Pulmonary artery endothelial cell (primary cell): ENCODE measurements at places on chromosomes 11 and 22. TPM values are rescaled to one million over a fixed set of nuclear protein-coding genes. Genes with fewer than 3 reads are reported as not detected.

DNA sequence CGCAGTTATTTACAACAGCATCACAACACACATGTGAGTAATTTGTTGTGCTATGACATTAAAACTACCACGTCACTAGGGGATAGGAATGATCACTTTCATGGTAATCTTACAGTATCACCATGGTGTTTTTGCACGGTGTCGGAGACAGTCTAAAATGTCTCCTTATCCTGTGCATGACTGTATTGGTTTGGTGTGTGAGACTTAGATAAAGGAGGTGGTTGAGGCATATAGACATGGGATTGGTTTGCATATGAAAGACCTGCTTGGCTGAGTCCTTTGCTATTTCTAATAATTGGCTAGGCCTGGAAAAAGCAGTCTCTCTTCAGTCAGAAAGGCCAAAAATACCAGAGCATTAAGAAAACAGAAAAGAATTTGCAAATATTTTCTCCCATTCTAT, 30.2 kb downstream of the MSANTD4 start:
- DNase-seq: no peak

DNA sequence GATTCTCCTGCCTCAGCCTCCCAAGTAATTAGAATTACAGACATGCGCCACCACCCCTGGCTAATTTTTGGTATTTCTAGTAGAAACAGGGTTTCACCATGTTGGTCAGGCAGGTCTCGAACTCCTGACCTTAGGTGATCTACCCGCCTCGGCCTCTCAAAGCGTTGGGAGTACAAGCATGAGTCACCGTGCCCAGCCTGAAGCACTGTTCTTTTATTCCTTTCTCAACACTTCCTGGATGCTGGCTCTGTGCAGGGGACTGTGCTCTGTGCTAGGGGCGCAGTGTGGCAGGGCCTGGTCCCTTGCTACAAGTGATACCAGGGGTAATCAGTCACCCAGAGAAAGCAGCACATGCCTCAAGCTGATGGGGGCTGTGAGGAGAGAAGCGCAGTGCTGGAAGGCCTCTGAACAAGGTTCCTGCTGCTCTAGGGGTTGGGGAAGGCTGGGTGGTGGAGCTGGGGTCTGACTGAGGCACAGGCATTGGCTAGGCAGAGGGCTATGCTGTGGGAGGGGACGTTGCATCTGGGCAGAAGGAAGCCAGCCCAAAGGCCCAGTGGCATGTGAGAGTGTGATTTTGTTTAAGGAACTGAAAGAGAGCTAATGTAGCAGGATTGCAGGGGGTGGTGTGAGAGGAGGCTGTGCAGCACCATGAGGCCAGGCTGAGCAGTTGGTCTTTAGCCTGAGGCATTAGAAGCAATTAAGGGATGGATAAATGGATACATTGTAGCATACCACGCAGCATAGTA, 42.5 kb downstream of the CABIN1 start:
- DNase-seq: no peak

BCO2 gene
- 0.33 and 1.8 TPM in 2 replicates for total RNA-seq

- DNase-seq: no peak
These were observed 631 bp upstream of the C22orf39 start for GRCh38 chr22:19448076-19448607.

DNA sequence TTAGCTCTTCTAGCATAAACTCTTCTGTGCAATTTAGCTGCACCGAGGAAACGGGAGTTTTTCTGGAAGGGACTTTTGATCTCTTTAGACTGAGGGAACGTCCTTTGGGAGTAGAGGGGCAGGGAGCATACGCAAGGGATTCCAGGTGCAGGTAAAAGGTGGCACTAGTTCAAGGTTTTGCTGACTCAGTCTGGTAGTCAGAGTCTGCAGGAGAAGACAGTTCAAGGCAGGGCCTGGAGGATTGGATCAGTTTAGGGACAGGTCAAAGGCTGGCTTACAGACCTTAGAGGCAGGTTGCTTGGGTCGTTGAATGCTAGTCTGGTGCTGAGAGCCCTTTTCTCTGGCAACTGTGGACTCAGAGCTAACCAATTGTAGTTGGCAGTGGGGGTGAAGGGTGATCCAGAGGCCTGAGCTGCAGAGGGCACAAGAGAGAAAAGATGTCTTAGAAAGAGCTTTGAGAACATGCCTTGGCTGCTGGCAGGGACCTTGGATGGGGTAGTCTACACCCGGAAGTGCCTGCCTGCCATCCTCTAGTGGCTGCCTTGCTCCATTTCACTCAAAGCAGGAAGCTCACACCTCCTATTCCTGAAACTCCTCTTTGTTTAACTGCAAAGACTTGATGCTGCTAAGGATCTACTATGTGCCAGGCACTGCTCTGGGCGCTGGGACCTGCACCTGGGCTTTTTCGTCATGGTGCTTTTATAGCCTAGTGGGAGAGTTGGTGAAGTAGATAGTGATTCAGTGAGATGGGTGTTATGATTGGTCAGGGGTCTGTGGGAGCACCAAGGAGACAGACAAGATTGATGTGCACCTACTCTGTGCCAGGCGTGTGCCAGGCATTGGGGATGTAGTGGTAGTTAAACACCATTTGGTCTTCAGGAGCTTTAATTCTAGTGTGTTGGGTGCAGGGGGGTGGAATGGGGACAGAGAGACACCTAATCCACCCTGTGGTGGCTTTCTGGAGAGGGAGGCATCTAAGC, 17.1 kb downstream of the MIAT start:
- no peak for DNase-seq

OR2AG2 gene
- 0.07 TPM in 2 replicates for total RNA-seq

DNA sequence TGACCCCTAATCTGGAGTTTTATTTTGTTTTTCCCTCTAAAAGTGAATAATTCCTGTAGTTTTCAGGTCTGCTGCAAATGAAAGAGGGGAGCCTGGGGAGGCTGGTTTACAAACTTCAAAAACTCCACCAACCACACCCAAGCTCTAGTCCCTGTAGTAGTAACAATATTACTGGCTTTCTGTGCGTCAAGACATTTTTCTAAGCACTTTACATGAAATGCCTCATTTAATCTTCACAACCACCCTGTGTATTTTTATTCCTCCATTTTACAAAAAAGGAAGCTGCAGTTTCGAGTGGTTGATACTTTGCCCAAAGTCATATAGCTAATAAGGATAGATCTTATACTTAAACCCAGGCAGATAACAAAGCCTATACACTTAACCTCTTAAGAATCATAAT, 23.5 kb downstream of the CTNND1 start:
- DNase-seq: no peak

GRCh38 chr22:39292031-39292462, 27.4 kb downstream of the RPL3 start:
- DNase-seq: no peak

RASSF7 gene
- 11.5 and 14.4 TPM in 2 replicates for total RNA-seq

DNA sequence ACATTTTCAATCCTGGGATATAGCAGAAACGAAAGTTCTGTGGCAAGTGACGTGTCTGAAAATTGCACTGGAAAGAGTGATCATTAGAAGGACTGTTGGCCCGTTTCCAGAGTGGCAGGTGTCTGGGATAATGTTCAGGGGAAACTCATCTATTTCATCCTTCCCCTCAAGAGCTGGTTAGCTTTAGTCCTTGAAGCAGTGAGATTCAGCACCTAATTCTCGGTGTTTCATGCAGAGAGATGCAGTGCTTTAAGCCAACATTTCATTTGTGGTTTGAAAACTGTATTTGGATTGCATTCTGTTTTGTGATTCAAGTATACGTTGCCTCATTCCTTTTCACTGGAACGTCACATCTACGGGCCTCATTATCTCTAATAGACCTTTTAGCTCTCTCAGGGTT, 205.0 kb upstream of the RAG2 start:
- DNase-seq: no peak

DNA sequence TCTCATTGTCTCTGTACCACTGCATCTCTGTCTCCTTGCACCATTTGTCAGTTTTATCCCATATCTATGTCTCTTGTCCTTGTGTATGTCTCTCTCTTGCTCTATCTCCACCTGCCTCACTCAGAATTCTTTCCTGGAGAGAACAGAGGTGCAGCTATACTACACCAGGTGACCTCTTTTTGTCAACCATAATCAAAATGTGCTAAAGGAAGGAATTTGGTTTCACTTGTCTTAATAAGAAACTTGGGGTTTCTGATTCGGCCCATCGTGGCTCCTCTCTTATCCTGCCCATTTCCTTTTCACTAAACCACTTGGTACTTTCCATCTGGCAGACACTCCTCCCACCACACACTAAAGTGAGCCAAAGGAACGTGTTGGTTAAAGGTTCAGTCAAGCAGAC, 2.0 kb upstream of the C11orf42 start:
- no peak for DNase-seq

SYT13 gene
- not detected in 2 replicates for total RNA-seq

GRCh38 chr11:126732981-126733380, 267.6 kb downstream of the KIRREL3 start:
- no peak for DNase-seq

PIH1D2 gene
- total RNA-seq: 0.56 and 1.3 TPM in 2 replicates
